Subcutaneous preadipocyte (primary cell): ENCODE measurements at places on chromosomes 6 and 20. TPM values are rescaled to one million over a fixed set of nuclear protein-coding genes. Genes with fewer than 3 reads are reported as not detected.

Gene SAMD5
- total RNA-seq = not detected in 2 replicates

Gene IRAK1BP1
- 5.1 and 7.4 TPM in 2 replicates for total RNA-seq

Gene ITPR3
- 66.1 and 103 TPM in 2 replicates for total RNA-seq

Gene FRS3
- total RNA-seq = 1.1 and 1.8 TPM in 2 replicates

Gene R3HDML
- not detected in 2 replicates for total RNA-seq
